ENCODE measurements at places on chromosomes 4 and X.

- DNase-seq: no peak
Measured at GRCh38 chr4:74014332-74014731, 15.9 kb upstream of the CXCL5 start.

GRCh38 chr4:734075-734474 is 28.4 kb downstream of the PCGF3 start:
- DNase-seq: no peak

DNA sequence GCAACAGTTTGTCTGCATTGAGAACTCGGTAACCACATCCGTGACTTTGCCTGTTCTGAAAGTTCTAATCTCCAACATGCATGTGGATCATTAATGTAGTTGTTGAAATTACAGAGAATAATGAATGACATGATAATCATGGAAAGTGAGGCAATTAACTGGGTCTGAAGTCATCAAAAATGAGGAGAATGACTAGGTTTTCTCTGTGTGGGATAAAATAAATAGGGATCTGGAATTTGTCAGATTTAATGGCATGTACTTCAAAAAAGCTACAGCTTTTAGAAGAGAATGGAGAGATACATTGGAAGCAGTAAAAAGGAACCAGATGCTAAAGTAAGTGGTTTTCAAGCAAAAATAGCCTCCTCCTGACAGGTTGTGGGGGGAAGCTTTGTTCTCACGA is 59.3 kb downstream of the AFM start:
- DNase-seq: no peak

GRCh38 chr4:67680581-67681222 is 20.3 kb downstream of the UBA6 start:
- no peak for DNase-seq

GRCh38 chr4:172232966-172233365 is 419.8 kb downstream of the GALNTL6 start:
- DNase-seq: no peak

DNA sequence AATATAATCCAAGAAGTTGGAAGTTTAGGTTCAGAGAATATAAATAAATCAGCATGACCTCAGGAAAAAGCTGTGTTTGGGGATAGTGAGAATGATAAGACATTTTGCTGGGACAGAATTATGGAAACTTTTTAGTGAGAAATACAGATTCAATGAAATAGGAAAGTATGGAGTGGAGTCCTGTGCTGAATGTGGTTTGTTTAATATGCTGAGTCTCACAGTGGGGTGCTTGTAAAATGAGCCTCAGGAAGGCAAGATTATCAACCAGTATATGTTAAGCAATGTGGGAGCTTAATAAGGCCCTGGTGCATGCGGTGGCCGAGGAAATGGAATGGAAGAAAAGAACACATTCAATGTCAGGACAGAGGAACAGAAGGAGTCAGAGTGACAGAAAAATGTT is 1554.7 kb upstream of the TENM3 start:
- DNase-seq: no peak

GRCh38 chr4:17939054-17939453 is 82.5 kb downstream of the LCORL start:
- DNase-seq: no peak

DNA sequence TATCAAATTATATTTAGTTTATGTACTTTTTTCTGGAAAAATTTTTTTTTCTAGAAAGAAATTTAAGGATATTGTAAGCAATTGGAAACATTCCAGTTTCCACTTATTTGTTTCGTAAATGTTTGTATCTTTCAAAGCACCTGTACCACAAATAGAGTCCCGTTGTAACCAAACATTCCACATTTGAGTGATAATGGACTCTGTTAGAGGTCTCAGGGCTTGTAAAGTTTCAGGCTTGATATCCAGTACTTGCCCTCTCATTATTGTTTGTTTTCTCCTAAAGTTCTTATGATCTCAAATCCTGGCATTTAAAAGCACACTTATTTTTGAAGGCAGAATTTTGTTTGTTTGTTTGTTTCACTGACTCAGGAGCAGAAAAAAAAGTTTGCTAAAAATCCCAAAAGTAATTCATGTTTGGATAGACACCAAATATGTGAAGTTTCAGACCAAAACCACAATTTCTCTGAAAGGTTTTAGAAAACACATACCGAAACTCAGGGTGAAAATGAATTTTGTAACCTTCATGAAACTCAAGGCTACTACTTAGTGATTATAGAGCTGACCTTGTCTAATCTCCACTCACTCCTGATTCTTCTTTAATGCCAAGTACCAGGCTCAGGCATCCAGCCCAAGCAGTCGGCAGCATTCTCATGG is 5.7 kb upstream of the TMEM192 start:
- no peak for DNase-seq

- DNase-seq: no peak
Measured at GRCh38 chr4:89212666-89213381, 94.8 kb downstream of the GPRIN3 start.

DNA sequence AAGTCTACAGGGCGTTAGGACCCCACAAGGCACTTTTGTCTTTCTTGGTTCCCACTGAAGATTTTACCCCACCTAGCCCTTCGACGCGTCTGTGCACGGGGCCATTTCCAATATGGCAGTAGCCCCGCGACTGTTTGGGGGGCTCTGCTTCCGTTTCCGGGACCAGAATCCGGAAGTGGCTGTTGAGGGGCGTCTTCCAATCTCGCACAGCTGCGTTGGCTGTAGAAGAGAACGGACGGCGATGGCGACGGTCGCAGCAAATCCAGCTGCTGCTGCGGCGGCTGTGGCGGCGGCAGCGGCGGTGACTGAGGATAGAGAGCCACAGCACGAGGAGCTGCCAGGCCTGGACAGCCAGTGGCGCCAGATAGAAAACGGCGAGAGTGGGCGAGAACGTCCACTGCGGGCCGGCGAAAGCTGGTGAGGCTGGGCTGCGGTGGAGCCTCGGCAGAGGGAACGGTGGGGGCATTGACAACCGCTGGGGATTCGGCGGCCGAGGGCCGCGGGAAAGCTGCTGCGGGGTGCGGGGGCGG is at the start of gene USP11:
USP11 (plus strand) TSS at position 207 of the 530 bp plus-strand sequence; CDS start at position 242, 35 bp downstream.
- DNase-seq: peak; percentile 13

- no peak for DNase-seq
Measured at GRCh38 chrX:149506349-149506748, 1.2 kb upstream of the IDS start.

- DNase-seq: no peak
Measured at GRCh38 chr4:169675825-169676224, 55.4 kb downstream of the CLCN3 start.

- no peak for DNase-seq
Measured at GRCh38 chr4:169557061-169557636, 55.2 kb downstream of the NEK1 start.

DNA sequence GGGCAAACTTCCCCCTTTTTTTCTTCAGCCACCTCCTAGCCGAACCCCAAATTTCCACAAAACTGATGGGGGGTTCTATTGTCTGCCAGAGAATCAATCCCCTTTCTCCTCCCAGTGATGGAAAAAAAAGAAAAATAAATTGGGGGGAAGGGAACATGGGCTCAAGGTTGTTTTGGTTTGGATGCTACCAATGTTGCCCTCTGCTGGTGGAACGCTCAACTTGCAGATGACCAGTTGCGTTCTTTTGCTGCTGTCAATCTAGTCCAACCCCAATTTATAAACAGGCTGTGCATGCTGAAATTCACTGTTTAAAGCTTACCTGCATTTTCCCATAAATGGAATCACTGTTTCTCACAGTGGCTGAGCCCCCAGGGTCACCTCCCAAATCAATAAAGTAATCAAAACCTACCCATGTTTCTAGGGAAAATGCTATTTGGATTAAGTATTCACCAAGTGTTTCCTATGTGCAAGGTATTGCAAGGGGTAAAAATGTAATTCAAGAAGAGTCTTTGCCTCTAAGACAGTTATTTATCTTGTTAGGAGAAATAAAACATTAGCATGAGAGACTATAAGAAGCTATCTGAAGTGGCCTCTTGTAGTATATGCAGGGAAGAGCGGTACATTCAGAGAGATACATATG is 116.7 kb upstream of the TMEM164 start:
- DNase-seq: no peak

DNA sequence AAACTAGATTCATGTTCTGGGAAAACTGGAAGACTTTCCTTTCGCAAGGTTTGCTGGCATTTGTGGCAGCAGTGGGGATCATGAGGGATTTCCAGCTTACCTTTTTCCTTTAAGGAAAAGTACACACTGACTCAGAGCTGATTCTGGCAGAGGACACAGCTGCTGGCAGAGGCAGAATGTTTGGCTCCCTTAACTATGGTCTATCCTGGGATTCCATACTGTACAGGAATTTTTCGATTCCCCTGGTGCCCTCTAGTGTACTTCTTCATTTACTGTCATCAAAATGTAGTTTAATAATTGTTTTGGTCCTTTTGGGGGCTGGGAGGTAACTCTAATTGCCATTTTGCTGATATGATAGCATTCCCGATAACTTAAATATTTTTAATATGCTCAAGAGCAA is 152.7 kb downstream of the GABRG1 start:
- no peak for DNase-seq

- no peak for DNase-seq
Measured at GRCh38 chr4:13990596-13991589, 363.4 kb upstream of the BOD1L1 start.

DNA sequence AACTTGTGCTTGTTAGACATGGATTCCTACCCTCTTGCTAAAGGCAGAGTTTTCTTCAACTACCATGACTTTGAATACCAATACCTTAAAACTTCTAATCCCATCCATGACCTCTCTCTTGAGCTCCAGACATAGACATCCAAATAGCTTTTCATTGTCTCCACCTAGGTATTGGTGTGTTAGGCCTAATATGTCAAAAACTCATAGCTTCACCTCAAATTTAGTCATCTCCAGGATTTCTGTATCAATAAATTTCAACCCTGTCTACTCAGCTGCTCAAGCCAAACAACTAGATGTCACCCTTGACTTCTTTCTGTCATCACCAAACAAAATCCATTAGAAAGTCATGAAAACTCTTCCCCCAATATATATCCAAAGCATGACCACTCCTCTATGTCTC is 617.7 kb upstream of the GRIA3 start:
- DNase-seq: no peak

DNA sequence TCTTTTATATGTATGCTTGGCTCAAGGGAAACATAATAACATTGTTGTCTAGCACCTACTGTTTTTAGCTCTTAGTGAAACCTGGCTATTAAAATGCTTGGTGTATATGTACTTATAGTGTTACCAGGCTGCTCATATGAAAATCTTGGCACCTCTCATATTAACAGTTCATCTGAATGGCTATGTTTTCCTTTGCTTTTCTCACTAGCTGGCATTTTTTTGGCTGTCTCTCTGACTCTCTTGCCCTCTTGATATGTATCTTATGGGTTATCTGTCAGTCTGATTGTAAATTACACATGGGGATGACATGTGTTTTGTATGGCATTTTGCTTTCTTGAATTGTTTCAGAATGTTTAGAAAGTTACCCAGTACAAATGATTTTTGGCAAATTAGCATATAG is 158.0 kb downstream of the ARHGAP24 start:
- no peak for DNase-seq

- no peak for DNase-seq
Measured at GRCh38 chrX:47621851-47622250, 2.2 kb upstream of the SYN1 start.

- DNase-seq: no peak
Measured at GRCh38 chrX:44975666-44976263, 102.8 kb downstream of the KDM6A start.

DNA sequence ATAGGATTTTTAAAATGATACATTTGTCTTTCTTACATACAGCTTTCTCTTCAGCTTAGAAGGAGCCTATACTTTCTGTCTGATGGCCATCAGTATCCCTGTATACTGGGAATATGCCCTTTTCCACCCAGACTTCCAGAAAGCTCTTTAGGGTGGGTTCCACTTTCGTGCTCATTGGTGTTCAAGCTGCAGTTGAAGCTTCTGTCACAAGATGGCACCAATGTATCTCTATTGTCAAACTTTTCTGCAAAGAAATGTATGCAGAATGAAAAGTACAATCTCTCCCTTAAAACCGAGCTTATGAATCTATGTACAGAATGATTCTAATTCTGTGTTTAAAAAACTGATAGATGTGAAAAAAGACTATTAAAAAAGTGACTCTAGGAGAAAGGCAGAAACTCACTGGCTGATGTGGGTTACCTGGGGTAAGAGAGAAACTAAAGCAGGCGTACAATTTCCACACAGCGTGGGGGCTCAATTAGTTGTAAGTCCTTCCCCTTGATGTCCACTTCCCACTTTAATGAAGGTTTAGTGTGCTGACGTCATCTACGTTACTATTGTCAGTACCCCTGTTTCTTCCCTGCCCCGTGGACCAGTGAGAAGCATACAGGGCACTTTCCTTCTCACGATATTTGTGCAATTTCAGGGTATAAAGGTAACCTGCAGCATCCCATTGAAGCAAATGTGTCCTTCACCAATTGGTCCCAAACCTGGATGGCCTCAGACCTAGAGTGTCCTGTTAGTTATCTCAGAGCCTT is 57.3 kb upstream of the TCEAL2 start:
- peak; percentile 0 for DNase-seq

- no peak for DNase-seq
Measured at GRCh38 chr4:77141964-77142645, 14.9 kb upstream of the CCNG2 start.

DNA sequence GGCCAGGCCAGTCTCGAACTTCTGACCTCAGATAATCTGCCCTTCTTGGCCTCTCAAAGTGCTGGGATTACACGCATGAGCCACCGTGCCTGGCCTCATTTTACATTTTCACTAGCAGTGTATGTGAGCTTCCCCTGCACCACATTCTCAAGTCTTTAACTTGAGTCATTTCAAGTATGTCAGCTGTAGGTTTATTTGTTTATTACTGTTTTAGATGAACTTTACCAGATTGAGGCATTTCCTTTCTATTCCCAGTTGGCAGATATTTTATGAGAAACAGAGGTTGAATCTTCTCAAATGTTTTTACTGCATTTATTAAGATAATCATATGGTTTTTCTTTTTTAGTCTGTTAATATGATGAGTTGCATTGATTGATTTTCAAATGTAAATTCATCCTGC is 114.6 kb upstream of the SH3RF1 start:
- no peak for DNase-seq

DNA sequence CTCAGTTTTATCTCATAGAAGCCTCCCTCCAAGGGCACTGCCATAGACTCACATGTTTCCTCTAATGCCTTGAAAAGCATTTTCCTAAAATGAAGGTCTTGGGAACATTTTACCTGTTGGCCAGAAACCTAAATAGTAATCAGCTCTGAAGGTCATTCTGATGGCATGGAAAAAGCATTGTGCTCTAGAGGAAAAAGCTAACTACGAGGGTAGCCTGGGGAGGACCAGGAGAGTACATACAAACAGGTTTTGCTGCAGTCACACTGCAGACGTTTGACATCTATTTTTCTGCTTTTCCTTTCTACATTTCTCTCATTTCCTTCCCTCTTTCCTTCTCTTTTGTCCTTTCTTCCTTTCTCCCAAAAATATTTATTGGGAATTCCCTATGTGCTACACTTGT is 103.3 kb upstream of the SORBS2 start:
- DNase-seq: no peak

GRCh38 chr4:150681063-150681462 is 99.1 kb downstream of the MAB21L2 start:
- no peak for DNase-seq

DNA sequence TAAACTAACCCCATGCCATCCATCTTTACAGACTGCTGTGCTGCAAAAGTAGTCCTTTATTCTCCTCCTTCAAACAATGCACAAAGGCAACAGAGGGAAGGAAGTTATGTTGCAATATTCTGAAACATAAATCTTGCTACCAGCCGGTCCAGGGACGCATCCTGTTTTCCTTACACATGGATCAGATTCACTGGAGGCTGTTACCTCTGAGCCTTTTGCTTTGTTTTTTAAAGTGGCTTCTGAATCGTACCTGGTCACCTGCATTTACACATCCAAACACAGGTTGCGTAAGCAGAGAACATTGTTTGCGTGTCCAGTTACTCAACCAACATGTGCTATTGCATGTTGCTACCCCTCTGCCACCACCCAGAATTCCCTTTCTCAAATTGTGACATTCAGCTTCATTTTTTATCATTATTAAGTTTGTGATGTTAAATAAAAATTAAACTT is 8.8 kb downstream of the PPARGC1A start:
- no peak for DNase-seq
